ENCODE measurements at places on chromosomes 2 and 18.
A peak's percentile ranks its signal among the peaks of the same experiment; 100 is the strongest.

- DNase-seq = no peak
Observed at GRCh38 chr2:18161681-18162080, 283.2 kb downstream of the KCNS3 start.

DNA sequence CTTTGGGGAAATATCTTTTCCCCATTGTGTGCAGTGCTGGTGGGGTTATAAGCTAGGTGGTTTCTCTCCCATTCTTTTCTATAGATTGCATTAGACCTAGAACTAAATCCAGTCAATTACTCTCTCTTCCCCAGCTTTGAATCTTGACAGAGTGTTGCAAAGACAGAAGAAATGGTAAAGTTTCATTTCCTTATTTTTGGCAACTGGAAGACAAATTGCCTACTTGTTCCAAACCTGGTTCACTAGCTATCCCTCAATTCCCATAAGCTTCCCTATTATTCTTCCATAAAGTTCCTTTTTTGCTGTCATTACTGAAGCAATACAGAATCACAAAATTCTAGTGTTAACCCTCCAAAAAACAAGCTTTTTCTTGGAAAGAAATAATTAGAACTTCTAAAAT lies 94.0 kb upstream of the ITGA4 start:
- DNase-seq = no peak

DNA sequence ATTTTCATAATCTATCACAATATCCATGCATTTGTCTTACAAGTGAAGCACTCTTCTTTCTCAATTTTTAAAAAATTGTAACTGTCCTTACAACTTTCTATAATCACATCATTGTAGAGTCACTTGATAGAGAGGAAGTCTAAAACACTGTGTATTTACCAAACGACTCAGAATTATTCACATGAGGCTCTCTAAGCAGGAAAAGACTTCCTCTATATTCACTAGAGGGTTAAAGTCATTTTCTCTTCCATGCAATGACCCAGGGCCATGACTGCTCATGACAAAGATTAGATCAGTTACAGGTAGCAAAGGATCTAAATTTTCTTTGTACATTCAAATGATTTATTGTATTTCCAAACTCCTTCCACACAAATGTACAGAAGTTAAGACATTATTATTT lies 9.0 kb upstream of the SLC1A4 start:
- DNase-seq = no peak

DNA sequence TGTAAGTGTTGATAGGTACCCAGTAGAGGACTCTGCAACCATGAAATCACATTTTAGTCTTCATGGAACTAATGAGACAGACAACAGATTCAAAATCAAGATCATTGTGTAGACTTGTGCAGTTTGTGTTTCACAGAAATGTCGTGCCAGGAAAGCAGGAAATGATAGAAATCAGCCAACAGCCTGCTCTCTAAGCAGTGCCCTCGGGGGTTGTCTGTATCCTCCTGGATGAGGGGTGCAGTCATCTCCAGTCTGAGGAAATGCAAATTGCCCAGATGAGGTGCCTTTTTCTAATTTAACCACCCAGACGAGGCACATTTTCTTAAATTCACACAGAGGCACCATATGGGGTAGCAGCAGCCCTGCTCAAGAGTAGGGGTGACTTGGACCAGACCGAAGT lies 663.1 kb downstream of the XIRP2 start:
- no peak for DNase-seq

DNA sequence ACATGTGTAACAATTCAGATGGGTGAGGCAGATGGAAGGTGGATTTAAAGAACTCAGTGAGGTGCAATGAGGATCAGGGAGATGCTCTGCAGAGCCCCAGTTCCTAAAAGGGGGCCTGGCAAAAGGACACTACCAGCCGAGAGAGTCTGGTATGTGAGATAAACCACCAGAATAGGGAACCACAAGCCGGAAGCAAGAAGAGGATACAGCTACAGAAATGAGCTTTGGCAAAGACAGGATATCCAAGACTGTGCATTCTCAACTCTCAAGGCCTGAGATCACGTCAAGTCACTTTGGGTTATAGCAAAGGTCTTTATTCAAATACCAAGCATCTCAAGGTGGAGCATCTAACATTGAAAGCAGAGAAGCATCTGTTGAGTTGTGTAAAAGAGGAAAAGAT lies 293.5 kb downstream of the ARHGAP15 start:
- no peak for DNase-seq

- DNase-seq = no peak
Observed at GRCh38 chr2:2875831-2876230, 501.8 kb downstream of the EIPR1 start.

GRCh38 chr2:109185821-109186570 lies 57.0 kb downstream of the SH3RF3 start:
- DNase-seq = no peak

GRCh38 chr2:227147023-227147422 lies 17.0 kb downstream of the COL4A4 start:
- no peak for DNase-seq

DNA sequence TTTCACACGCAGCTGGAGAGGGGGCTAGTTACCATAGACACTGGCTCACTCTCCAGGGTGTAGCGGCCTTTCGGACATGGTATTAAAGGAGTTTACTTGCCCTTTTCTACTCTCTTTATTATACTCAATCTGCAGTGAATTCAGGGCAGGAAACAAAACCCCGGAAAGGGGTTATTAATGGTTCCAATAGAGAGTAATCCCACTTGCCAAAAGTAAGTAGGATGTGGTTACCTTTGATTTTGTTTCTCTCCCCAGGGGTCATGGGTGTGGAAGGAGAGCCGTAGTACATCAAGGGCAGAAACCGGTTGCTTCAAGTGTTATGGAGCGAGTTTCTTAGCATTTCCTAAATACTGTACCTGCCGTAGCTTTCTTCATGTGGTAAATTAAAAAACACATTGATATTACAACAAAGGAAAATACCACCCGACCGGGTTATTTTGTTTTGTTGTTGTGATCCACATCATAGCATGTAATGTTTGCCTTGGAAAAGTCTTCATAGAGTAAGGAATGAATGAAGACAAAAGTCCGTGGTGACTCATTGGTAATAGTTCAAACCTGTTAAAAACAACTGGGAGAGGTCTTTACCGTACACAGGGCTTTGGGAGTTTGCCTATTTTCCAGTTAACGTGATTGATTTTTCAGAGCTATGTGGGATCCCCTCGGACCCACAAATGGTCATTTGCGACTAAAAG lies 71.5 kb downstream of the SLC4A3 start:
- no peak for DNase-seq

DNA sequence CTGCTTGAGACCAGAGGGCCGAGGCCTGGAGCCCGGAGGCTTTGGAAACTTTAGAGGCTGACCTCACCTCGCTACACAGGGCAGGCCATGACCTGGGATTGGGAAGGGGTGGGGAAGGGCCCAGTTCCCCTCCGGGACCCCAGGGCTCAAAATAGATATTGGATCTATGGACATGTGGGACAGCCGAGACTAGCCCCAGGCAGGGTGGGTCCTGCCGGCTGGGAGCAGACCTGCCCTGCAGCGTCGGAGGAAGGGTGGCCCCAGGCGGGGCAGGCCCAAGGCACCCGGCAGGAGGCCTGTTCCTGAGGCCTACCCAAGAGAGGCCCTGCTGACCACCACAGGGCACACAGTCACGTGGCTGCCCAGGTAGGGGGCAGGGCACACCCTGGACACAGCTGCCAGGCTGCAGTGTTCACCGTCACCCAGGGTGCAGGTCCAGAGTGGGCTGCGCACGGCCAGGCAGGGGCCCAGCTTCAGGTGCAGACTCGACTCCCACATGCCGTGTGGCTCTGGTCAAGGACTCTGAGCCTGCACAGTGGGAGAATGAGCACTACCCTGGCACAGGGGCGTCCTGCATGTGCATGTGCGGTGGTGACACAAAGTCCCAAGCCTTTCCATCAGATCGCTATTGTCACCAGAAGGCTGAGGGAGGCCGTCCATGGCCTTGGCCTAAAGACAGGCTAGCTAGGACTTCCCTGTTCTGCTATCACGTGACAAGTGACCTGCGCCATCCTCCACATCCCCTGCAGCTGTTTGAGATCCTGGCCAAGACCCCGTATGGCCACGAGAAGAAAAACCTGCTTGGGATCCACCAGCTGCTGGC lies 13.2 kb downstream of the ANO7 start:
- DNase-seq = no peak

- DNase-seq = no peak
Observed at GRCh38 chr2:33484042-33484621, 7.7 kb downstream of the RASGRP3 start.

DNA sequence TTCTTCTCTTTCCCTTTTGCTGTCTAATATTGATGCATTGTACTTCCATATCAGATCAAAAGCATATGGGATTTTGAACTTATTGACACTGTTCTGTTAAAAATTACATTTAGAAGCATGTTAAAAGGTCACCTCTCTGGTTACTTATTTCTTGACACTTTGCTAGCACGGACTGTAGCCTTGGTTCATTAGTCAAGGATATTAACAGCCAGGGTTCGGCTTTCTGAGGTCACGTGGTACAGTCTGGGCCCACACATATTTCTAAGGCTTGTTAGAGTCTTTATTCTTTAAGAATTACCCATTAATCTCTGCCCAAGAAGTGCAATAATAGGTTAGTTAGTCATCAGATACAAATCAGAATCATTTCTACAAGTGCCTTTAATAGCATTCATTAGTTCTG lies 1035.8 kb upstream of the FANCL start:
- no peak for DNase-seq

GRCh38 chr2:217820091-217820819 lies 182.5 kb downstream of the TNS1 start:
- no peak for DNase-seq

- no peak for DNase-seq
Observed at GRCh38 chr2:56316011-56316410, 132.2 kb downstream of the CCDC85A start.

DNA sequence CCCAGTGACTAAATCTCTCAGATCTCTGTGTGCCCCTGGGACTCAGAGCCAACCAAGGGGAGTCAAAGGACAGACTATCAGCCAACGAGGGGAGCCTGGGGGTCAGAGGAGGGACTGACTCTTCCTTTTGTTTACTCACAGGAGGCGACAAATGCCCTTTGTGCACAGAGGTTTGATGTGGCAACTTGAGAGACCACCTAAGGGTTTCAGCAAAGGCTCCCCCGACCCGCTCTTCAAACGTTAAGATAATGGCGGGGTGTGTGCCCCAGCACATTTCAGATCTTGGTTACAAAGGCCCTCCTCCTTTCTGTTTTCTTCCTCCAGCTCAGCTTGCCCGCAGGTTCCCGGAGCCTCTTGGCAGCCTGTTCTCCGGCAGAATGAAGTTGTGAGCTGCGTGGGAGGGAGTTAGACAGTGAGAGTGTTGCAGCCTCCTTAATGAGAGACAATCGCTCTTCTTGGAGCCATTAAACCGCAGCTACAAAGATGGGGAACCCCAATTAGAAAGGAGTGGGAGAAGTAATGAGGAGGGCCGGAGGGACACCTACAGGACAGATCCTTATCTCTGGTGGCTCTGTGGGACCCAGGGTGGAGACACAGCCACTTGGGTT lies 76.2 kb downstream of the KIAA2012 start:
- peak; percentile 3 for DNase-seq
